EL (cell line): ENCODE measurements at places on chromosomes 1 and 21.

GRCh38 chr1:193537266-193538002 lies 351.0 kb upstream of the B3GALT2 start:
- no peak for DNase-seq

GRCh38 chr1:1200876-1201810 lies 5.2 kb downstream of the TNFRSF18 start:
- peak; percentile 43 for DNase-seq

DNA sequence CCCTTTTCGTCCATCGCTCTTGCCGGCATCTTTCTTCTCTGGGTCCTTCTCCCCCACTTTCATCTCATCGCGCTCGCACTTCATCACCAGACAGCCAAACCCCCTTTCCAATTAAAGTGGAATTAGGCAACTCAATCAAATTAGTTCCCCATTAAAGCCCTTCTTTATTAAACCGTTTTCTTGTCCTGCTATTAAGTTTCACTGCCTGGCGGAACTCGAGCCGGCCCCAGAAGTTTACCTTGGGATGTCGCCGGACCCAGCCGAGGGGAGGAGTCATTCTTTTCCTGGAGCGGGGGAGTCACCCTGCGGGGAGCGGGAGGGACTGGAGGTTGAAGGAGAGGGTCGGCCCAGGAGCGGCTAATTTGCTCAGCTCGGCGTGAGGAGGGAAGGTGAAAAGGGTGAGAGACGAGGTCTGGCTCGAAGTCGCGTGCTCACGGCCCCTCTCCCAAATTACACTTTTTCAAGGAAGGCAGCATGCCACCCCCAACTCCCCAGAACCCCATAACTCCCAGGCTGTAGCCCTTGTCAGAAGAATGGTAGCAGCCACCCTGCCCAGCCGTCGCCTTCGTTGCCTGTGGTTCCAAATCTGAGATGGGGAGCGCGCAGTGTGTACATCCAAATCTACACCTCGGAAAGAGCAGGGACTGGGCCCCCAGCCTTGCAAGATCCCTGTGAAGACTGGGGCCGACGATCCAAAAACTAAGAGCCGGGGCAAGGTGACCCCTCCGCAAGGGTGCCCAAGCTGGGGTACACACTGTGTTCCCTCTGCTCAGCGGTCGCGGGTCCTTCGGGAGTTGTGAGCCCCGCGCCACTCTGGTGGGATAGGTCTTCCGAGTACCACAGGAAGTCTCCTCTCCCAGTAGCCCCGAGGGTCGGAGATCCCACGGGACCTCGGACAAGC lies 6.4 kb downstream of the DMRTA2 start:
- DNase-seq: no peak

GRCh38 chr1:31689379-31689778 lies 14.4 kb downstream of the COL16A1 start:
- no peak for DNase-seq

DNA sequence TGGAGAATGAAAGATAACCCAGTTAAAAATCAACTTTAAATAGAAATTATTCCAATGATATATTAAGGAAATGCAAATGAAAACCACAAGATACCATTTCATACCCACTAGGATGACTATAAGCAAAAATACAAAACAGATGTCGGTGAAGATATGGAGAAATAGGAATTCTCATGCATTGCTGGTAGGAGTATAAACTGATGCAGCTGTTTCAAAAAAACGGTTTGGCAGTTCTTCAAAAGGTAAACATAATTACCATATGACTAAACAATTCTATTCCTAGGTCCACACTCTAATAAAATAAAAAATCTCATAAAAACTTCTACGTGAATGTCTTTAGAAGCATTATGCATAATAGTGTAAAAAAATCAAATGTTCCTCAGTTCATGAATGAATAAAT lies 763.3 kb upstream of the BRINP3 start:
- peak; percentile 58 for DNase-seq

GRCh38 chr21:33951276-33952178 lies 35.9 kb upstream of the ATP5PO start:
- DNase-seq: no peak

- no peak for DNase-seq
Observed at GRCh38 chr1:52454127-52454526, 49.7 kb downstream of the PRPF38A start.

GRCh38 chr1:184074383-184074782 lies 22.9 kb downstream of the TSEN15 start:
- no peak for DNase-seq

GRCh38 chr1:150066838-150067183 lies 765 bp upstream of the VPS45 start:
- no peak for DNase-seq
